ENCODE measurements at places on chromosomes 7 and 10.

DNA sequence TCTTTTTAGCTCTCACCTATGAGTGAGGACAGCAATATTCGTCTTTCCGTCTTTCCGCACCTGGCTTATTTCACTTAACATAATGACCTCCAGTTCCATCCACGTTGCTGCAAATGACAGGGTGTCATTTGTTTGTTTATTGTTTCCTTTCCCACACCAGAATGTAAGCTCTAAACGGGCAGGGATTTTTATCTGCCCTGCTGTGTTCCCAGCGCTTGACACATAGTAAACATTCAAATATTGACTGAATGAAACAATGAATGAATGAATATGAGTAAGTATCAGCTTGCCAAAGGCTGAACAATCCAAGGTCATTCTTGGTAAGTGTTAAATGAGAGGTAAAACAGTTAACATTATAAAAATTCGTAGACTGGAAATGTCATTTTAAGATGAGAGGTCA lies 12.8 kb downstream of the SH3PXD2A start:
- DNase-seq = no peak

GRCh38 chr7:85612514-85612913 lies 425.7 kb upstream of the SEMA3D start:
- DNase-seq = no peak

- DNase-seq = no peak
Measured at GRCh38 chr7:137590071-137590755, 246.7 kb upstream of the PTN start.

DNA sequence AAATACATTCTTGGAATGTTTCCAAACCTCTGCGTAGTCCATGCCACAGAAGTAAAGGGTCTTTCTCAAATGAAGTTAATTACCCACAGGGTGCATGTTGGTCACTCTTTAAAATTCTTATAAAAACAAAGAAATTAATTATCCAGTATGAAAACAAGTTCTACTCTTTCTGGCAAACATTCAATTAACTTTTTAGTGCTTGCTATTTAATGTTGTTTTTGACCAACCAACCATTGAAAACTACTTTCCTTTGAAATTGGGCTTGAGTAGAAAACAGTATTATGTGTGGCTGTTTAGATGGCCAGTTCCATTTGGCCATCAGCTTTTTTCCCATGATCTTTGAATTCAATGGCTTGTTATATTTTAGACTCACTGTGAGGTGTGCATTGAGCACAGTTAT lies 83.0 kb downstream of the TAF3 start:
- DNase-seq = no peak

DNA sequence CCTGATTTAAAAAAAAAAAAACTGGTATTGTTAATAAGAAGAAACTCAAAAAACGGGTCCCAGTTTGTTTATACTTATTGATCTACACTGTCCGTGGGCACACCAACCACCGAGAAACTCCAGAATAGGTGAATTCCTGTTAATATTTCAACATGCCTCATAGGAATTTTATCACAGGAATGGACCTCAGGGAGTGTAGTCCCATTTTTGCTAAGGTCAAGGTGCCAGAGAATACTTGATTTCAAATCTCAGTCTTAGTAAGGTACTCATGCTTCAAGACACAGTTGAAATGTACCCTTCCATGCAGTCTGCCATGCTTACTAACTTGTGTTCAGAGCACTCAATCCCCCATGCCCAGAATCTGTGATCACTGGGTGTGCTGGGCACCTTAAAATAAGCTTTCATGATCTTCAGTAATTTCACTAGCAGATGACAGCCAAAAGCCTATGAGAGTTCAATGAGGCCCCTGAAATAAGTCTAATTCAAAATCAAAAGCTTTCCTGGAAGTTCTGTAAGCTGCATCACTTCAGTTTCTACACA lies 385.7 kb downstream of the TNS3 start:
- no peak for DNase-seq

All from SK-MEL-5 (cell line).